ENCODE measurements at places on chromosomes 12 and 14.

- no peak for DNase-seq
Measured at GRCh38 chr14:75987201-75987970, 1.8 kb downstream of the IFT43 start.

- DNase-seq, result no peak
Measured at GRCh38 chr12:19657118-19657731, 217.9 kb downstream of the AEBP2 start.

DNA sequence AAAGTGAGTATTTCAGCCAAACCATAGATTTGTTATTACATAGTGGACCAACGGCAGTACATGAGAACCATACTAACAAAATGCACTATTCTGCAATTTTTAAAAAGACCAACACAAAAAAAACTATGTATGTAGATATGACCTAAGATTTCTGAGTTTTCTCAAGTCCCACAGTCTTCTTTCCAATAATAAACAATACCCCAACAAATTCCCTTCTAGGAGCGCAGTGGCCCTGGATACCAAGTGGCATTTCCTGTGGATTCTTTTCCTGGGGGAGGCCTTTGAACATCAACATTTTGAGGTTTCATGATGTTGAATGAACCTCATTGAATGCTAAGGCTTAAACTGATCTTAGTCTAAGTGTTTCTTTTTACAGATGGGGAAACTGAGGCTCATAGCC is 210.5 kb downstream of the BCAT1 start:
- no peak for DNase-seq

DNA sequence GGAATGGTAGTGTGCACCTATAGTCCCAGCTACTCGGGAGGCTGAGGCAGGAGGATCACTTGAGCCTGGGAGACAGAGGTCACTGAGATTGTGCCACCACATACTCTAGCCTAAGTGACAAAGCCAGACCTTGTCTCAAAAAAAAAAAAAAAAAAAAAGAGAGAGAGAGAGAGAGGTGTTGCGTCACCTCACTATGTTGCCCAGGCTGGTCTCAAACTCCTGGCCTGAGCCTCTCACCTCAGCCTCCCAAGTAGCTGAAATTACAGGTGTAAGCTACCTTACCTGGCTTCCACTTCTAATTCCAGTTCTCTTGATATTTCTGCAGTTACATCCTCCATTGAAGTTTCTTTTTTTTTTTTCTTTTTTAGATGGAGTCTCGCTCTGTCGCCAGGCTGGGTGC is 94.3 kb downstream of the PRICKLE1 start:
- no peak for DNase-seq

- peak; percentile 22 for DNase-seq
Measured at GRCh38 chr14:102029956-102030355, 56.9 kb downstream of the HSP90AA1 start.

GRCh38 chr14:37143475-37143874 is 28.9 kb downstream of the SLC25A21 start:
- DNase-seq, result no peak

All from HepG2 (cell line).